LHCN-M2 (cell line): ENCODE measurements at places on chromosomes 2 and 18.

DNA sequence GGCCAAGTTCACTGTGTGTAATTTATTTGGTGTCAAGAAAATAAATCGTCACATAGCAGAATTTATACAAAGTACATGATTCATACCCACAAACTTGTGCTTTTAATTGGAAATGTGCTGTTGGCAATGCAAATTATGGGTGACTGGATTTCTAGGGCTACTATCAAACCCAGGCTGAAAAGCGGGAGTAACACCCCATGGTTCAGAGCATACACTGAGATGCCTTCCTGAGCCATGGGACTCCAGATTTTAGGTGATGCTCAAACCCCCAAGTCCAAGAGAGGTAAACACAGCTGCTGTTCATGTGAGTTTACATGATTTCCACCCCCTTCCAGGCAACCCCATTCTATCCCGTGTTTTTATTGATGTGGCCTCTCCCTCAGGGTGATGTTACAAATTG, 565.9 kb upstream of the ID2 start:
- DNase-seq, result no peak

DNA sequence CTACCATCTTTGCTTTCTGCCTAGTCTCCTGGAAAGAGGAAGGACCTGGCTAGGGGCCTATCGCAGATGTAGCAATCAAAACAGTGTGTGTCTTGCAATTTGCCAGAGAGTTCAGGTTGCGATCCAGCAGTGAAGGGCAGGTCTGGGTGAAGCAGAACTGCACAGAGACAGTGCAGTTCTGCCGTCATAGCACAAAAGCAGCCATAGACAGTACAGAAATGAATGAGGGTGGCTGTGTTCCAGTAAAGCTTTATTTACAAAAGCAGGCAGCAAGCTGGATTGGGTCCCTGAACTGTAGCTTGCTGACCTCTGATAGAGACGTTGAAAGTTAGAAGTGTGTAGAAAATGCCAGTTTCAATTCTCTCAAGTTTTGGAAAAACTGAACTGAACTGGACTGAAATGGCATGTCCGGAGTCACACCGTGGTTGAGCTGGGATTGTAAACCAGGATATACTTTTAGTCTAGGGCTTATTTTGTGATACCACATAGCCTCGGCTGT, 186.8 kb downstream of the LTBP1 start:
- no peak for DNase-seq

DNA sequence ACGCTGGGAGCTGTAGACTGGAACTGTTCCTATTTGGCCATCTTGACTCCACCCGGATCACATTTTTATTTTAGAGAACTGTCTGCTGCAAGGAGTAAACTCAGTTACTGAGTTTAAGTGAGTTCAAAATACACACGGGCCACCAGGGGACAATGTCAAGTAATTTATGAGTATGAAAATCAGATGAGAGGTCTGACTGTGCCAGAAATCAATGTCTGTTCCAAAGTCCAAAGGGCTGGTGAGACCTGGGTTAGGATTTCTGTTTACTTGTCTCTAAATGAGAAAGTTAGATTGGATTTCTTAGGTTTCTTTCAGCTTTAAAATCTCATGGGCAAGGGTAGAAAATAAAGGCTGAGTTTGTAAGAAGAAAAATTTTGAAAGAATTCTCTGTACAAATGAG, 465.8 kb upstream of the MEIS1 start:
- no peak for DNase-seq

GRCh38 chr2:62643100-62643471, 62.4 kb upstream of the EHBP1 start:
- no peak for DNase-seq

- DNase-seq, result peak; percentile 10
Observed at GRCh38 chr2:74357627-74358026, 14.4 kb upstream of the SLC4A5 start.

- DNase-seq, result peak; percentile 62
Observed at GRCh38 chr2:207142461-207142860, 23.3 kb downstream of the KLF7 start.

- no peak for DNase-seq
Observed at GRCh38 chr2:88764141-88764849, 72.8 kb downstream of the RPIA start.

DNA sequence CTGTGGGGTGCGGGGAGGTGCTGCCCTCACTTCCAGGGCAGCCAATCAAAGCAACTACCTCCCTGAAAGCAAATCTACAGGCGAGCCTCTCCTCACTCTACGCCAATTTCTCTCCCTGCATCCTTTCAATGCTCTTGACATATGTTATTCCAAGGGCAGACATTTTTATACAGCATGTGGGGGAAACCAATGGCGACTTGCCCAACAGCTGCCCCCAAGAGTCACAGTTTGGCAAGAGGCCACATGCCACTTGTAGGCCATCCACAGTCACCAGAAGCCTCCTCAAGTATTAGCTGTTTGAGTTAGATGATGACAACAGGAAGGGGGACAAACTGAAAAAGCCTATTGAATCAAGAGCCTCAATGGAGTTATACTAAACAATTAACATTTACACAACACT, 114.6 kb downstream of the MYO5B start:
- DNase-seq, result no peak

DNA sequence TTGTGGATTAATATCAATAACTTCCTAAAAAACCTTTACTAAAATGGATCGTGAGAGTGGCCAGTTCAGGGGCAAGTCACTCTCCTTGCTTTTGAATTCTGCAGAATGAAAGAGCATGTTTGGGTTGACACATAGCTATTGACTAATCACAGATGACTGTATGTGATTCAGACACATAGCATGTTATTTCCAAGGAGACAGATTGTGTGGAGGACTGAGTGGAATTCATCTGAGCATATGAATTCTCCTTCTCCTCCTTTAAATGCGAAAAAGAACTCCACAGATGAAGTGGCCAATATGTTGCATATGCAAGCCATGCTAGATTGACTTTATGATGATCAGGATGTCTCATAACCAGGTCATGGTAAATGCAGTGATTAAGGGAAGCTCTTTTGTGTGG, 249.4 kb upstream of the FAM98A start:
- no peak for DNase-seq

DNA sequence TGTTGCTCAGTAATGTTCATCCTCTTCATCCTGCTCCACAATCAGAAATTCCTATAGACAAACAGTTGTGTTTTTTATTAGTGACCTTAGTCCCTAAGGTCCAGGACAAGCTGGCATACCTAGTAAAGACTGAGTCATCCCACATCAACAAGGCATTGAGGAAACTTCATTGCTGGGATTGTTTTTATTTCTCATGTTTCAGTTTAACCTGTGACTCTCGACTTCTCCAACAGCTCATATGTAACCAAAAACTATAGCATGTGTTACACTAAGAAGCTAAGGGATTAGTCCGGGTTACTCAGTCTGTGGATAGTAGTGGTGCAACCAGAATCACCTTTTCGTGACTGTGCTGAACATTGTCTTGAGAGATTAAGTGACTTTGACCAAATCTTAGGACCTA, 292.1 kb downstream of the RDH14 start:
- DNase-seq, result peak; percentile 73

- DNase-seq, result no peak
Observed at GRCh38 chr18:58338141-58338540, 290.8 kb downstream of the ALPK2 start.

DNA sequence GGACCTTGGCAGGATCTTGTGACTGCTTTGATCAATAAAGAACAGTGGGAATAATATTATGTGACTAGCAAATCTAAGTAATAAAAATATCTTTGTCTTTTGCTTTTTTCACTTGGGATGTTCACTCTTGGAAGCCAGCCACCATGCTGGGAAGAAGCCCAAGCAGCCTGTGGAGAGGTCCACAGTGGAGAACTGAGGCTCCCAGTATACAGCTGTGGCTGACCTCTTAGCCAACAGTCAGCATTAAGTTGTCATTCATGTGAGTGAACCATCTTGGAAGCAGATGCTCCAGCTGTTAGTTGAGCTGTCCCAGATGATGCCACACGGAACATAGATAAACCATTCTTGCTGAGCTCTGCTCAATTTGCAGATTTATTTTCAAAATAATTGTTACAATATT, 160.0 kb downstream of the OSR1 start:
- no peak for DNase-seq

GRCh38 chr18:24875777-24876176, 415.3 kb downstream of the HRH4 start:
- DNase-seq, result no peak

DNA sequence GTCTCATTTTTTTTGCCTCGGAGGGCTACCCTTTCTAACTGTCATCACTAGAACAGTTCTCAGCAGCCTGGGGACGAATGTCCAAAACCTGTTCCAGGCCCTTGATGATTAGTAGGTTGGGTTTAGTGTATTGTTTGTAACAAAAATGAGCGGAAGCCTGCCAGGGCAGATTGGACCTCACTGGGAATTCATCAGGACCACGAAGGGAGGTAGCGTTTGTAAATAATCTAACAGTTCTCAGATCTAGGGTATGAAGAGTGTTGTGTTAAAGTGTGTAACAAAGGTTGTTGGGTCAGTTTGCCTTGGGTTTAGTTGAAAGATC, 799 bp downstream of the CEP68 start:
- no peak for DNase-seq

- DNase-seq, result no peak
Observed at GRCh38 chr18:9177031-9177430, 40.5 kb downstream of the ANKRD12 start.

GRCh38 chr2:105691947-105692390, 52.7 kb upstream of the NCK2 start:
- no peak for DNase-seq

- DNase-seq, result no peak
Observed at GRCh38 chr2:73162856-73163391, 39.5 kb upstream of the NOTO start.

- DNase-seq, result peak; percentile 100
Observed at GRCh38 chr2:64807417-64807816, 153.7 kb upstream of the SERTAD2 start.

GRCh38 chr2:209579230-209579749, 155.4 kb downstream of the MAP2 start:
- peak; percentile 5 for DNase-seq

GRCh38 chr2:209872675-209873074, 101.0 kb downstream of the UNC80 start:
- peak; percentile 35 for DNase-seq
